ENCODE measurements at places on chromosomes 7 and 10.

- no peak for DNase-seq
Measured at GRCh38 chr7:128000854-128001265, 30.4 kb downstream of the LRRC4 start.

- DNase-seq = no peak
Measured at GRCh38 chr7:43105521-43106120, 6.8 kb upstream of the HECW1 start.

DNA sequence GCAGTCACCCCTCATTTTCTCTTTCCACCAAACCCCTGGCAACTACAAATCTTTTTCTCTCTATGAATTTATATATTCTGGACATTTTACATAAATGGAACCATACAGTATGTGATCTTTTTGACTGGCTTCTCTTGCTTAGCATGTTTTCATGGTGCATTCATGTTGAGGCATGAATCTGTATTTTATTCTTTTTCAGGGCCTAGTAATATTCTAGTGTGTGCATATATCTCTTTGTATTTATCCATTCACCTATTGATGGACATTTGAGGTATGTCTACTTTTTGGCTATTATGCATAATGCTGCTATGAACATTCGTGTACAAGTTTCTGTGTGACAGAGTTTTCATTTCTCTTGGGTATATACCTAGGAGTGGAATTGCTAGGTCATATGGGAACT is 78.2 kb downstream of the HACD1 start:
- DNase-seq = no peak

- no peak for DNase-seq
Measured at GRCh38 chr7:70455925-70456324, 676.0 kb upstream of the GALNT17 start.

GRCh38 chr10:11225935-11226334 is 208.3 kb downstream of the CELF2 start:
- no peak for DNase-seq

GRCh38 chr7:55348502-55348901 is 16.6 kb upstream of the LANCL2 start:
- no peak for DNase-seq

GRCh38 chr10:33876584-33877400 is 542.3 kb upstream of the NRP1 start:
- DNase-seq = no peak

DNA sequence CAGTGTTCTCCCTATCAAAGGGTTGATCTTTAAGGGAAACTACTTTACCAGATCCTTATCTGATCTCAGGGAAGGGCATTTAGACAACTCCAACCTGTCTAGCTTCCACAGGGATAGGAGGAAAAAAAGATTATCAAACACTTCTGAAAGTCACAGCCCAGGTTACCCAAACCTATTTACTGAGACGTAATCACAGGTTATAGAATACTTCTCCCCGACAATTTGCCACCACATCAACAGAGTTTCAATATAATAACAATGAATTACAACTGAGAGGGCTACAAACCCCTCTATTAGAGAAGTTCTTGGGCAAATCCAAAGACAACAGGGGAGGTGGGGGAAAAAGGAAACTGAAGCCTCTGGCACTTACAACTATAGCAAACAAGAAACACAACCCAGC is 26.3 kb downstream of the CFAP70 start:
- DNase-seq = no peak

- no peak for DNase-seq
Measured at GRCh38 chr10:102676534-102677315, 32.4 kb downstream of the TRIM8 start.

DNA sequence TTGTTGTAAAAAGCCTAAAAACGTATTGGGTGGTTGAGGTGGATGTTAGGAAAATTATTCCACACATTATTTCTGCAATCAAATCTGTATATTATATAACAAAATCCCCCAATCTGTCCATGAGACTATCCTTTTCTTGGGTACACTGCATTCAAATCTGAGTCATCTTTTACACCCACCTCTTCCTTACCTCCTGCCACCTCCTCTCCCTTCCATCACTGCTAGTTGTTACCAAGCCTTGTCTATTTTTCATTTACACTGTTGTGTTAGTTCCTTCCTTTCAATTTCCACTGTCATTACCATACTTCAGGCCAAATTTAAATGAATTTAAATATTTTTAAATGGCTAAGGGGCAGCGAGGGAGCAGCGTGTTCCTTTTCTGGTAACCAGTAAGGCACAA is 83.3 kb downstream of the ITGA8 start:
- DNase-seq = no peak

GRCh38 chr10:61605221-61605620 is 57.5 kb upstream of the CABCOCO1 start:
- DNase-seq = no peak

DNA sequence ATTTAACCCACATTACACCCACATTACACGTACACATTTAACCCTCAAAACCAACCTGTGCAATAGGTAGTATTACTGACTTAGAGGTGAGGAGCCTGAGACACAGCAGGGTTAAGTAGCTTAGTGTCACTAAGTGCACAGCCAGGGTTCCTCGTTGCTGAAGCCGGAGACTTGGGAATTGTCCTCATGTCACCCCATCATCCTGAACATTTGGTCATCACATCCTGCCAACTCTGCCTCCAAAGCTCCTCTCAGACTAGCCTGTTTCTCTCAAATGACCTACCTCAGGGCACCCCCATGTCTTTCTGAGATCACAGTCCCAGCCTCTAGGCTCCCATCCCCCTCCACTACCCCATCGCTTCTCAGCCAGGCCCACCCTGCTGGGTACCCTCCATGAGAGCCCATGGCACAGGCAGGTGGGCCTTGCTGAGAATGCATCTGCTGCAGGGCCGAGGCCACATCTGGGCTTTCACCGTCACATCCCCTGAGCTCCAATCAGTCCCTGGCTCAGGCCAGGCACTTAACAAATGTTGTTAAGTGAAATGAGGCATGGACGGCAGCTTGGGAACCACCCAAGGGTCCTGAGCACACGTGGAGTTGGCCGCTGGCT is 21.1 kb upstream of the PCBD1 start:
- no peak for DNase-seq

DNA sequence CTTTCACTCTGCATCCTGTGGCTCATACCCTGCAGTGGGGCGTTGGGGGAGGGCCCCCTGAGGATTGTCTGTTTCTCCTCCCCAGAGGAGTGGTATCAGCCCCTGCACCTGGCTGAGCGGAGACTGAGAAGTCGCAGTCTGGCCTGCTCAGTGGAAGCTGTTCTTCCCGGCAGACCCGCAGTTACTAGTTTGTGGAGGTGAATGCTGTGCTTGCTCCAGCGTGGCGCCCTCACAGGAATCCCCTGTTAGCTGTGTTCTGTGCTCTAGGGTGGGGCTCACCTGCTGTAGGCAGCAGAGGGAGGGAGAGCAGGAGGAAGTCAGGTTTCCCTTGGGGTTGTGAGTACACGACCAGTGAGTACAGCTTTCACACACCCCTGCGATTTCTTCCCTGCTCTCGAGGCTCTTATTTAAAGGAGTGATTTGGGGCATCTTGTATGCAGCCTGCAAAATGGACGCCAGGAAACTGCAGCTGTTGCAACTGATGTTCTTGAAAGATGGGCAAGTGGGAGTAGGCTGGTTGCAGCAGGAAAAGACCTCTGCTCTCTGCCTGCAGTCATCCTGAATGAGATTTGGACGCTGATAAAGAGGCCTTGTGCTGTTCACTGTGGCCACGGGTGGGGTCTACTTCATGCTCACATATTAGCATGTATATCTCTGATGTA is 66.4 kb downstream of the HK1 start:
- no peak for DNase-seq

DNA sequence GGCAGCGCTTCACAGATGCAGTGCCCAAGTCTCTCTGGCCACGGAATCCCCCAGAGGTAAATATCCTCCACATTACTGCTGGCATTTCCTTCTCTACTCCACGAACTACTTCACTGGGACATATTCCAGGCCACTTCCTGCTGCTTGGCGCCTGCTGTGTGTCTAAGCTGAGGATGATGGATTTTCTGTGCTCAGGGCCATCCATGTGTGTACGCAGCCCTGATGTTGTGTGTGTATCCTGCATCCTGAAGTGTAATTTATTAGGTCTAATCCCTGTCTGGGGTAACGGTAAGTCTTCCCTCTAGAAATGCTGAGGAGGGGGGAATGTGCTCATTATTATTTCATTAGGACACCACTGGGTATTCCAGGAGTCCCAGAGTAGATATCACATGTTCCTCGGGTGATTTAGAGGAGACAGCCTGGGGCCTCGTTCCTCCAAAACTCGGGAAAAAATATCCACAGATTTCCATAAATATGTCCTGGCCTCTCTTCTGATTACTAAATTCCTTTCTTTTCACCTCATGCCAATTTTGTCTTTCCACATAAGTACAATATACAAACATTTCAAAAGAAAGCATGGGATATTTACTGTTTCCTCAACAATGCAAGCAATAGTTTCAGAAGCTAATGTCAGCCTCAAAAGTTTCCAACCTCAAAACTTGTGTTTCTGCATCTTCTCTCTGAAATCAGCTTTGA is 25.5 kb upstream of the HABP2 start:
- DNase-seq = no peak

- no peak for DNase-seq
Measured at GRCh38 chr7:82163586-82163985, 280.0 kb downstream of the CACNA2D1 start.

- DNase-seq = no peak
Measured at GRCh38 chr10:61970182-61971002, 68.9 kb downstream of the ARID5B start.

- no peak for DNase-seq
Measured at GRCh38 chr7:106124186-106124585, 12.1 kb upstream of the SYPL1 start.

DNA sequence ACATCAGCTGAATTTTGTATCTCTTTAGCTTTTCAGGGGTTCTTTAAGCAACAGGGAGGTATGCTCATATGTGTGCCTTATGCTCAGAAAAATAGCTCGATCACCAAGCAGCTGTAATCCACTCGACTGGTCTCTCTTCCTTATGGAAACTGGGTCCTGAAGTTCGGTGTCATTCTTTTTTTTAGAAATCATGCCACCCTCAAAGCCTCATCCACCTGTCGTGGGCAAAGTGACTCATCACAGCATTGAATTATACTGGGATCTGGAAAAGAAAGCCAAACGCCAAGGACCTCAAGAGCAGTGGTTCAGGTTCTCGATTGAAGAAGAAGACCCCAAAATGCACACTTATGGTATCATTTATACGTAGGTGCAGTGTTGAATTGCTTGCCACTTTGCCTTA is 83.6 kb downstream of the FANK1 start:
- no peak for DNase-seq

GRCh38 chr7:41685684-41686083 is 17.2 kb downstream of the INHBA start:
- no peak for DNase-seq

DNA sequence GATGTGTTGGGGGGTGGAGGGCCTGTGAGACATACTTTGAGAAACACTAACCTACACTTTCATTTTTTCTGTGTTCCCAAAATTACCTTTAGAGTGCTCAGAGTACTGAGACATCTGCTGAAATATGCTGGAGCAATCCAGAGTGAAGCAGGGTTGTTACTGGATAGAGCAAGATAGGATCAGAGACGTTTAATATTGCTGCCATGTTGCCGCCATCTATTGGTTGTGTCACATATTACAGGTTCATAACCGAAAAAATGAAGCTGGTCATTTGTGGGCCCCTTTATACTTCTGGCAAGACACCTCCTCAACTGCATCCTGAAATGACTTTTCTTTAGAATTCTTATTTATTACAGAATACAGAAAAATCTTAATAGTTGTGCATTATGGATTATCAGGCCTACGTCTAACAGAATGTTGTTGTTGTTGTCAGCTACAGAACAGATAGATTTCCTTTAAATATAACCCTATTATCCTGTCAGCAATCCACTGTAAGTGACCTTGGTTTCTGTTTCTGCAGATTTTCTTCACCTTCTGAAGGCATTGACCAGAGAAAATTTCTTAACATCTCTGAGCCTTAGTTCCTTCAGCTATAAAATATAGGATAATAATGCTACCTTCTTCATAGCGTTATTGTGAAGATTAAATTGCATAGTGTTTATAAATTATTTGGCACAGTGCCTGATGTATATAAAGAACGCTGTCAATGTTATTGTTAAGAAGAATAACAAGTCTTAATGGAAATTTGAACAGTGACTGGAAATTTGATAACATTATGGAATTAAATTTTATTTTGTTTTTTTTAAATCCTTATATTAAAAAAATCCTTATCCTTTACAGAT is 16.2 kb upstream of the DLD start:
- DNase-seq = no peak

GRCh38 chr7:132059141-132059540 is 502.7 kb upstream of the PODXL start:
- DNase-seq = no peak

- DNase-seq = no peak
Measured at GRCh38 chr7:137741443-137741842, 105.3 kb downstream of the DGKI start.

DNA sequence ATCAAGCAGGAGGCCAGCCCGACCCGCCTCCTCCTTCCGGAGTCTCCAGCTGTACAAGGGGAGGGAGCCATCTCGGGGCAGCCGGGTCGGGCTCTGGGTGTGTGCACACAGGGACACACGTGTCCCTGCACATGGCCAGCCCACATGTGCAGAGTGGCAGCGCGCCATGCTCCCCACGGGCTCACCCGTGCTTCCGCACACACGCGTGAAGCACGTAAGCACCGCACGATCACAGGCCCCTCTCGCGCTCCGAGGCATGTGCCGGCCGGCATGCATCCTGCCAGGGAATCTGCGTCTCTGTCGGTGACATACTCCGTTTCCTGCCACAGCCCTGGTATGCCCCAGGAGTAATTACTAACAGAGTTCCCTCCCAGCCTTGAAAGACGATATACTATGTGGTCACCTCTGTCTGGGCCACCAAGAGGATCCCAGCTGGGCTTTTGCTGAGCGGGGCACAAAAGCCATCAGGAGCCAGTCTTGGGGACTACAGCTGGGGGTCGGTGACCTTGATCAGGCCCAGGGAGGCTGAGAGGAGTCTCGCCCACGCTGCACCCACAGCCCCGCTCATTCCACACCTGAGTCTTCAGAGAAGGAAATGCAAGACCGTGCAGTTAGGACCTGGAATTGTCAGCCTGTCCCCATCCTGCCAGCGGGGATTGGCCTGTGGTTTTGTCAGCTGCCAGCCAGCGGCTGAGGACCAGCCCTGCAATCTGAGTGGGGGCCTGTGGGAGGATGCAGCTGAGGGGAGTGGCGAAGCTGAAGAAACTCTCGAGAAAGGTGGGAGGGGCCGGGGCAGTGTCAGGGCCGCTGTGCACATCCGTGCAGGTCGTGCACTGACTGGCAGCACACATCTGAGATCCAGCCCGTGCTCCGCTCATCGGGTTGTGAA is 11.0 kb upstream of the LFNG start:
- no peak for DNase-seq

All from activated CD8-positive, alpha-beta memory T cell treated with anti-CD3 and anti-CD28 coated beads for 4 hours (primary cell).